ENCODE measurements at places on chromosomes 6 and 20.

- DNase-seq = no peak
Observed at GRCh38 chr20:32108814-32109391, 611 bp upstream of the TM9SF4 start.

GRCh38 chr6:104599821-104600638 lies 259.7 kb downstream of the HACE1 start:
- DNase-seq = no peak

- DNase-seq = no peak
Observed at GRCh38 chr6:132122871-132123270, 171.7 kb upstream of the CCN2 start.

DNA sequence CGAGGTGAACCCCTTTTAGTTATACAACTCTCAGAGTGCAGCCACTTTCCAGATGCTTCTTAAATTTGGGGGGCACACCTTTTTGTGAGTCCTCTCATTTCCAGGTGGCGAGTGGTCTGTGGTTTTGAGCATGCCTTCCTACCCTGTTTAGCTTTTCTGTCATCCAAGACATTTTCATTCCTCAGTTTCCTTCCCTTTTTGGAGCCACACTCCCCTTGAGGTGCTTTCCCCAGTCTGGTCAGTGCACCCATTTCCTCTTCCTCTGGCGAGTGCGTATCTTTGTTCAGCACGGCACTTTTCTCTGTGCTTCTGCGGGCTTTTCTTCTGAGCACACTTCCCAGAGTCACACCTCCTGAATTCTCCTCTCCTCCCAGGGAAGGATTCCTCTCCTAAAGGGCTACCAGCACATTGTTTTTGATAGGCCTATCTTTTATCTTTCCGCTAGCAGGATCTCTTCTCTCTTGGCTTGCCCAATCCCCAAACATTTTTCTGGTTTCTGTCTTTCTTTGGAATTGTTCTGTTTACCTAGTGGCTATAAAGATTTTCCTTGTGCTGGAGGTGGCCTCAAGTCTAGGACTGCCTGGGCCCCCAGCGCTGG lies 1.4 kb downstream of the PHF20 start:
- peak; percentile 73 for DNase-seq

- DNase-seq = no peak
Observed at GRCh38 chr6:52301326-52301725, 16.8 kb upstream of the MCM3 start.

GRCh38 chr20:45347936-45348778 lies at the start of gene SDC4:
Gene SDC4, minus strand, starts transcription at chr20:45348424. Its CDS starts 40 bp downstream, at chr20:45348384.
- DNase-seq = peak; percentile 64

- DNase-seq = no peak
Observed at GRCh38 chr6:154653385-154653784, 79.8 kb upstream of the SCAF8 start.

GRCh38 chr6:152151920-152152319 lies 344.4 kb downstream of the ESR1 start:
- no peak for DNase-seq

- no peak for DNase-seq
Observed at GRCh38 chr6:133740218-133740617, 148.7 kb upstream of the TCF21 start.

DNA sequence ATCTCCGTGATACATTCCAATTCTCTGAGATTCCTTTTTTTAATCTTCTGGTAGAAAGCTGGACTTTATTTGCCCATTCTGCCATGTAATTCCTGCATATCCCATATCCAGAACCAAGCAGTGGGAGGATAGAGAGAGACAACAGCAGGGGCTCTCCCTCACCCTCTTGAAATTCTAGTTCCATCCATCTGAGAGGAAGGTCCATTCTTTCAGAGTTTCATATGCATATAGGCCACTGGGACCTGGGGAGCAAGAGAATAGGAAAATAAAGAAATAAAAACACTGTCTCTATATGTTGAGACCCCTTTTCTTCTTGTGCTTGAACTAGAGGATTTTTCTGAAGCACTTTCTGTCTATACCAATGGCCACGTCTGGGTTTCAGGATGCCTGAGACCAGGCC lies 147.9 kb upstream of the STMND1 start:
- no peak for DNase-seq

DNA sequence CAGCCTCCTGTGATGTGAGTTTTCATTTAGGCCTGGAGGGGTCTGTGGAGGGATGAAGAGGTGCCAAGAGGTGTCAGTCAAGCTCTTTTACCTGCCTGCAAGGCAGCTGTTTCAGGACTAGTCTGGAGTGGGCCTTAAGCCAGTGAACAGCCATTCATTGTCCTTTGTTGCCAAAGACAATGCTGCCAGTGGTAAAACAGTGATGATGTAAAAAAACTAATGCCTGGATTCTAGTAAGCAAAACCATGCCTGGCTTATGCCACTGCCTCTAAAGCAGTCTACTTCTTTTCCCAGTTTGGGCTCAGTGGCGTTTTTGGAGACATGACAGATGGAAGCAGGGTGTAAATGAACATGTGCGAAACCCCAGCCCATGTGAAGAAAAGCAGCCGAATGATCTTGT lies 93.5 kb upstream of the KCNK16 start:
- no peak for DNase-seq

DNA sequence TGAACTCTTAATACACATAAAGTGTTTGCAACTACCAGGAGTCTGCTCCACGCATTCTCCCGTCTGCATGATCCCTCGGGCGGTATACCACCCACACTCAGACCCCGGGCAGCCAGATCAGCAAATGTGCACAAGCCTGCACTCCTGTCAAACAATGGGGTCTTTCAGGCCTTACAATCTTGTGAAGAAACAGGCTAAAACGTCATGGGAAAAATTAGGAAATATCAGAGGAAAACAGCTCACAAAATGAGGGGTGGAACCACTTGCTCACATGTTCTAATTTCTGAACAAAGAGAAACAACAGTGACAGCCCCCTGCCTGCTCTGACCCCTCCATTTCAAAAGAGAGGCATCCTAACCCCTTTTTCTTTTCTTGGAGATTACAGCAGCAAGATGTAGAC lies 69.4 kb downstream of the BACH2 start:
- no peak for DNase-seq

GRCh38 chr20:19633985-19634384 lies 124.1 kb upstream of the RIN2 start:
- DNase-seq = no peak

- no peak for DNase-seq
Observed at GRCh38 chr6:127923135-127923534, 22.3 kb upstream of the THEMIS start.

DNA sequence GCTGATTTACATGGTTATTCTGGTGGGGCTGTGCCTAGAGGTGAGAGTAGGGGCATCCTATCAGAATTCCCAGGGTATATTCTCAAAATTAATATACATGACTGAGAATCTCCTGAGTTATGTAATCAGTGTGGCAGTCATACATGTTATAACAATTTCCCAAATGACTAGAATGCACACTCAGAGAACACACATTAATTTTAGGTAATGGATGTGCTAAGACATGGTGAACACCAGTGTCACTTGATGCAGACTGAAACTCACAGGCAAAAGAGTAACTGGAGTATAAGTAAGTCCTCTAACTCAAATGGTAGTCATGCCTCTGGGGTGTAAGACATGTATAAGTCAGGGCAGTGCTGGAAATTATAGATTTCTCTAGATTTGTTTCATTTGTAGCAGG lies 1198.4 kb upstream of the CITED2 start:
- DNase-seq = no peak

GRCh38 chr20:31835977-31836852 lies 9.2 kb downstream of the FOXS1 start:
- peak; percentile 31 for DNase-seq

- DNase-seq = no peak
Observed at GRCh38 chr6:127518710-127519468, at the start of gene MTCL3. Gene MTCL3, minus strand, starts transcription at chr6:127519335.

- DNase-seq = no peak
Observed at GRCh38 chr20:49989234-49990065, 6.7 kb downstream of the SNAI1 start.

- no peak for DNase-seq
Observed at GRCh38 chr6:5706124-5707033, 300.3 kb downstream of the NRN1 start.

DNA sequence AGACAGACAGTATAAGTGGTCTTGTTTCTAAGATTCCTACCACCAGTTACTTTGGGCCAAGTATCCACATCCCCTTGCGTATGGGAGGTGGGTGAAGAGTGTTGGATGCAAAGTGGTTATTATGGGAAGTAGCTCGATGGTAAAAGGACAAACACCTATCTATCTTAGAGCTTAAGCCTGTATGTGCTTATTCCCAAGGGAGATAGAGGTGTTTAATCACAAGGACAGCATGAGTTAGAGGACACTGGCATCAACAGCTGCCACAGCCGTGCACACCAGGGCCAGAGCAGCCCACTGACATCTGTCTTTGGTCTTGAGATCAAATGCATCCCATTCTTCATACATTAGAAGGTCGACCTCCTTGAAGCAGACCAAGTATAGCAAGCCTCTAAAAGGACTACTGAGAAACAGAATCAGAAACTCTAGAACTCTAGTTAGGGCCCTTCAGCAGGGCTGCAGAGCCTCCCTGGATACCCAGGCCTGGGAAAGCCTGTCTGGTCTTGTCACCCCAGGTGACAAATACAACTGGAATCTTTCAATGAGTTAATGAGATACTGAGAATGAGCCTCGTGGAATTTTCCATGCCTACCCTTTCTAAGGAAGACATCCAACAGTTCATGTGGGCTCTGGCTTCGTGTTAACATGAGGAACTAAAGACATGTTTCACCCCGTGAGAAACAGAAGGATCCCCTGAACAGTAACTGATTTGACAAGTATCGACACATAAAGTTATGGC lies 28.7 kb downstream of the TXNDC5 start:
- no peak for DNase-seq

- DNase-seq = no peak
Observed at GRCh38 chr6:15375638-15376290, 129.9 kb downstream of the JARID2 start.

DNA sequence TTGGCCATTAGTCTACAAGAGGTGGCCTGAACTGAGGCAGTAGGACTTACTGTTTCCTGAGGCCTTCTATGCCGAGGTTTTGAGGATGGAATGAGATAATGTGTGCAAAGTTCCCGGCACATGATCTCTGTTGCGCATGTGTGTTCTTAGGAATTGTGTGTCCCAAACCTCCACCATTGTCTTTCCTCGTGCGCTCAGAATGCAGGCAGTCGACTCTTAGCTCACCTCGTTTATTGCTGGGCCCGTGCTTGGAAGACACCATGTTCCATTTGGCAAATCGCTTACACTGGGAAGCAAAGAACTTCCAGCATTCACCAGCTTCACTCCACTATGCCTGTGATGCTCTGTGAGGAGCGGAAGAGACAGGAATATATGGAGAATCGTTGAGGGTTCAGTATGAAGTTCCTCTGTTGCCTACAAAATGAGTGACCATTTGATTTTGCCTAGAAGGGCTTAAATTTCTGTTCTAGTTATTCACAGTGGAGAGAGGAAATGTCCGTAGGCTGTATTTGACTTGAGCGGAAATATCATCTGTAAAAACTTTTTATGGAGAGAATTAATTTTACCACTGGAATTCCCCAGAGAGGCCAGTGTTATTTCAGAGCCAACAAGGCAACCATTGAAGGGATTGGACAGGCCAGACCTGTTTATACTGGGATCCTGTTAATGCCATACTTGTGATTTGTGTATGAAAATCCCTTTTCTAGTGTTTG lies 75.7 kb upstream of the CLDN20 start:
- DNase-seq = no peak

DNA sequence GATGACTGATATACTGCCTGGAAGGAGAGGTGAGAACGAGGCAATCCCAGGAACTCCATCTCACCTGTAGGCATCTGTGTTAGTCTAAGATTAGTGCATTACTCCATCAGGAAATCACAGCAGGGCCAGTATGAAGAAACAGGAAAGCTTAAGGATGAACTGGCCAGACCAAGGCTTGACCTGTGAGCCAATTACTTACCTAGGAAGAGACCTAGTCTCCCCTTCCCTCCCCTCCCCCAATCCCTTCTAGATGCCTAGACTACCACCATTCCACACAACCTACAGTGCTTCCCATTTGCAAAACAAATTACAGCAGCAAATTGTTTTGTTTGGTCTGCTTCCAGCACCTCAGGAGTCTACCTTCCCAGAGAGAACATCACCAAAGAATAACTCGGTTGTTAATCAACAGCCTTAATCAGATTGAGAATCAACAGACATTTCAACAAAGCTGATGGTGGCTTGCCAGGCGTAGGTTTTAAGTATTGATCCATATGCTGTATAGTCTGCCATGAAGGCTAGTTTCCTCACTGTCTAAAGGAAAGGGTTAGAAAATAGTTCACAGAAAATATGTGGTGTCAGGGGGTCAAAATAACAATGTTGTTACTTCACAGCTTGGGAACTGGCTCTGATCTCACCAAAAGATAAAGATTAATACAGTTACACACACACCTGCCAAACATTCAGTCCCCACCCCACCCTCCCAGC lies 10.1 kb downstream of the PKHD1 start:
- DNase-seq = no peak

- no peak for DNase-seq
Observed at GRCh38 chr6:107264357-107264840, 149.1 kb upstream of the BEND3 start.

- DNase-seq = no peak
Observed at GRCh38 chr20:43794326-43794725, 67.5 kb upstream of the GTSF1L start.

DNA sequence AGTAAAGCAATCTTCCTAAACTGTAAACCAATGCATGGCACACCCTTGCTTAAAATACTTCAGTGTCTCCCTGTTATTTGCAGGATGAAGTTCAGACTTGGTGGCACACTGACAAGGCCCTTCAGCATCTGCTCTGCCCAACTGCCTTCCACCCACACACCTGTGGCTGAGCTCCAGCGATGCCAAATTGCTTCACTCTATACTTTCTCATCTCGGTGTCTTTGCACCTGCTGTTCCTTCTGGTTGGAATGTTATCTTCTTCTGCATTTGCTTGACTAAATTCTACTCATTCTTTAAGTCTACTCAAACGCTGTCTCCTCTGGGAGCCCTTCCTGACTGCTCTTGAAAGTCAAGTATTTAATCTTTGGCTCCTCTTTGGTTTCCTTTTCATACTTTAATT lies 100.1 kb upstream of the SUPT3H start:
- DNase-seq = no peak

- DNase-seq = no peak
Observed at GRCh38 chr20:873875-874607, 40.5 kb downstream of the FAM110A start.

DNA sequence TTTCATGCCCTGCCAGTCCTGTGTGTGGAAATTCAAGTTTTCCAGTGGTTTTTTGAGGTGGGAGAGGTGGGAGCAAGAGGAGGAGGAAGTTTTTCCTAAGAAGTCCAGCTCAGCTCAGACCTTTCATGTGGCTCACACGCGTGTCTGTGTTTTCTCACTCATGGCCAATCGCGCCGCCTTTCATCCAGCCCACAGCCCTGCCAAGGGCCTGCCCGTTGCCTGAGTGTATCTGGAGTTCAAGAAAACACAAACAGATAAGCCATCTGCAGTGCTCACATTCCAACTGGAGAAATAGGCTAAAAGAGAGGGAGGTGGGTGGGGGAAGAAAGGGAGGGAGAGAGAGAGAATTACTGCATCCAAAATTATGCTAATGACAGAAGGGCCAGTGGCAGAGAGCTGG lies 12.6 kb upstream of the MPC1 start:
- no peak for DNase-seq

- DNase-seq = no peak
Observed at GRCh38 chr6:162109480-162110050, 618.0 kb downstream of the PRKN start.

Measured in CD4-positive, alpha-beta T cell treated with Interleukin-1 beta for 1 hour (primary cell).